ENCODE measurements at places on chromosomes 7 and 10.

- DNase-seq = no peak
These were observed 11.8 kb upstream of the SLC13A1 start for GRCh38 chr7:123211545-123211944.

DNA sequence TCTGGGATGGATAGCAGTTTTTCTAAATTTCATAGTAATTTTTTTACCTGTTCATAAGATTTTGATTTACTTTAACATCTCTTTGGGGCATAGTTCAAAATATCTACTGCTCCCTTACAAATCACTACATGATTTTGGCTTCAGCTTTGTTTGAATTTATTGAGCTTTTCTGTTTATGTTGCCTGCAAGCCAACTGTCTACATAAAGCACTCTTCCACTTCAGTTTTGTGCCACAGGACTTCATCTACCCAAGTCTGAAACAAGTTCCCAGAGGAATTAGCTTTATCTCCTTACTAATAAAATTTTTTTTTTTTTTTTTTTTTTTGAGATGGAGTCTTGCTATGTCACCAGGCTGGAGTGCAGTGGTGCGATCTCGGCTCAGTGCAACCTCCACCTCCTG lies 45.4 kb upstream of the KMT2E start:
- no peak for DNase-seq

GRCh38 chr7:73822319-73823173 lies 8.2 kb upstream of the CLDN4 start:
- no peak for DNase-seq

GRCh38 chr10:73650537-73651331 lies 5.1 kb downstream of the SYNPO2L start:
- DNase-seq = no peak

GRCh38 chr10:61958311-61958710 lies 56.8 kb downstream of the ARID5B start:
- no peak for DNase-seq

- DNase-seq = no peak
These were observed 93.1 kb downstream of the ADARB2 start for GRCh38 chr10:1644191-1644711.
